NCI-H748 treated with DMSO at 0.1 percent for 48 hours (cell line): ENCODE measurements at places on chromosomes 4 and X.

DNA sequence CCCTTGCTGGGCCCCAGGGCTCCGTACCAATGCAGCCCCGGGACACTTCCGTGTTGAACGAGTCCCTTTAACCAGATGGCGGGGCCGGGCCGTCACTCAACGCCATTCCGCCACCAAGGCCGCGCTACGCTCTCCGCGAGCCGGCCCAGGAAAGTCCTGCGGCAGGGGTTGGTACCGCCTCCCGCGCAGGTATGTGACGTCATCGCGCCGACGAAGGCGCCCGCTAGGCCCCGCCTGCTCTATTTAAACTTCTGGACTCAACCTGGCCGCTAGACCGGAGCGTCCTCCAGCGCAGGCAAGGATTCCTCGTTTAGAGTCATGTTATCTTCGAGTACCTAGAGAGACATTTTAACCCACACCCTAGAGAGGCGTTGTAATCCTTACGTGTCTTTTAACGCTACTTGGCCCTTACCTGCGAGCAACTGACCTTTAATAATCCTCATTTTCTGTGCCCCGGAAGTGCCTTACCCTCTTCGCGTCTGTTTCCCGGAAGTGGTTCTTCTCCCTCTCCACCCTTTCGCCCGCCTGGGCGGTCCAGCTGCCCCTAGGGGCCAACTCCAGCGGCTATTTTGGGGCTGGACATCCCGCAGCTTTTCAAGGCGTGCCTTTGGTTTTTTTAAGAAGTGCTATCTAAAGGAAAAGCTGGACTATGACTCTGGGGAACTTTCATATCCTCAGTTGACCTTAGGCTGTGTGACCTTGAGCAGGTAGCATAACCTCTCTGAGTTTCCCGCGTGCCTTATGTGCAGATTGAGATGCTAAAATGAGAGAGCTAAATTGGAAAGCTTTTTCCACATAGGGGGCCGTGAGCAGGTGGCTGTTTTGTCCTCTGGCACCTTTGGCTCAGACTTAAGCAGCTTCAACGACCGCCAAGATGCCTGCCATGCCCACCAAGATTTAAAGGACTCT is at the start of gene PNPLA4:
Gene PNPLA4, minus strand, starts transcription at position 155 of the 909 bp plus-strand sequence. CDS start 1,294 bp downstream, outside the sequence.
- DNase-seq: no peak

GRCh38 chr4:99219072-99219471 is at the start of gene ADH6:
TSS of gene ADH6 (minus strand) at chr4:99219246. CDS start at chr4:99219152, 94 bp downstream.
- DNase-seq: no peak

GRCh38 chrX:41033299-41033698 is 51.9 kb upstream of the USP9X start:
- DNase-seq: no peak

GRCh38 chr4:134073711-134074110 is 127.9 kb downstream of the PABPC4L start:
- DNase-seq: no peak

DNA sequence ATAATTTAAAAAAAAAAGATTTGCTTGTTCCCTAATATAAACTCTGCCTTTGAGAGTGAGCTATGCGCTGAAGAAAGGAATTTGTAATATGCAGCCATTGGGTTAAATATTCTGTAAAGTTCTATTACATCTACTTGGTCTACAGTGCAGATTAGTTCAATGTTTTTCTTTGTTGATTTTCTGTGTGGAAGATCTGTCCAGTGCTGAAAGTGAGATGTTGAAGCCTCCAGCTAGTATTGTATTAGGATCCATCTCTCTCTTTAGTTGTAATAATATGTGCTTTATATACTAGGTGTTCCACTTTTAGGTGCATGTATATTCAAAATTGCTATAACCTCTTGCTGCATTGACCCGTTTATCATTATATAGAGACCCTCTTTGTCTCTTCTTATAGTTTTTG is 49.8 kb downstream of the MAGEE1 start:
- no peak for DNase-seq

GRCh38 chr4:26248647-26249046 is 72.2 kb upstream of the RBPJ start:
- peak; percentile 33 for DNase-seq

DNA sequence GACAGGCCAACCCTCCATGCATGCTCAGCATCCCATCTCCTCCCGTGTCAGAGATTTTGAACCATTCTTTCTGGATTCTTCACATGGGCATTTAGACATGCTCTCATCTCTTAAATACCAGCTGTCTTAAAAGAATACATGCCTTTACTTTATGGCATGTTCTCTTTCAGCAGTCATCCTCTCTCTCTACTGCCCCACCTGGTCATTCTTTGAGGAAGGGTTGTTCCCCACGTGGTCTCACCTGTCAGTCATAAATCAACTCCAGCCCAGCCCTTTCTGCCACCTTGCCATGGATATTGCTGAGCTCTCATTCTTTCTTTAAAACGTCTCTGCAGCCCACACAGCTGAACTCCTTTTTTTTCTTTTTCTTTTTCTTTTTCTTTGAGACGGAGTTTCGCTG is 111.3 kb downstream of the ARHGAP10 start:
- DNase-seq: no peak

- no peak for DNase-seq
Measured at GRCh38 chr4:110224142-110224541, 25.7 kb upstream of the ELOVL6 start.

DNA sequence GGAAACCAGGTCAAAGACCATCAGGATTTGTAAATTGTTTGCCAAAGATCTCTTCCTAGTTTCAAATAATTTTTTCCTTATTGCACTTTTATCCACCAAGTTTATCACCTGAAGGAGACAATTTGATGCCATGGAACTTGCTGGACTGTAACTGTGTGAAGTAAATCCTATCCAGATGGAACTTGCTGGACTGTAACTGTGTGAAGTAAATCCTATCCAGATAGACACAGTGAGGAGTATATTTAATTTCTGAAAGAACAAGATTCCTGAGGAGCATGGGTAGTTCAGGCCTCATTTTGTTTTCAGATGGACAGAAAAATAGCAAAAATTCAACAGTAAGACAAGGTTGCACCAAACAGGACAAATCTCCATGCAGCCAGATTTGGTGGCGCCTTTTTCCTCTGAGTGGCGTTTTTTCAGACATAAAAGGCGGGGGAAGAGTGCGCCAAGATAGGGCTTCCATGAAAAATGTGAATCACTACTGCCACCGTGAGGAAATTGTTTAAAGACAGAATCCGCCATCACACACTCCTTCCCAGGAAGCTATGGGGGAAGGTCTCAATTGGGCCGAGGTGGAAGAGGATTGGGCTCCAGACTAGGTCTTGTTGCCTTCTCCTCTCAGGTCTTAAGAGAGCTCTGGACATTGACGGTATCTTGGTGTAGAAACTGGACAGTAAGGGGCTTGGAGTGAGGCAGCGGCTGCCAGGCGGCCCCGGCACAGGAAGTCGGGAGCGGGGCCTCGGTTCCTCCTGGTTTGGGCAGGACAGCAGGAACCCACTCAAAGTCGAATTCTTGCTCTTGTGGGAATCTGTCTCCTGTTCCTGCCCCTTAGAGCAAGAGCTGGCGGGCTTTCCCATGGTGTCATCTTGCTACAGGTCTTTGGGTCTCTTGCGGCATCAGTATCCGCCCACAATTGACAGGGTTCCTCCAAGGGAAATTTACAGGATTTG is 234.7 kb downstream of the OR13H1 start:
- no peak for DNase-seq

GRCh38 chr4:46852800-46853199 is 56.2 kb downstream of the COX7B2 start:
- no peak for DNase-seq

DNA sequence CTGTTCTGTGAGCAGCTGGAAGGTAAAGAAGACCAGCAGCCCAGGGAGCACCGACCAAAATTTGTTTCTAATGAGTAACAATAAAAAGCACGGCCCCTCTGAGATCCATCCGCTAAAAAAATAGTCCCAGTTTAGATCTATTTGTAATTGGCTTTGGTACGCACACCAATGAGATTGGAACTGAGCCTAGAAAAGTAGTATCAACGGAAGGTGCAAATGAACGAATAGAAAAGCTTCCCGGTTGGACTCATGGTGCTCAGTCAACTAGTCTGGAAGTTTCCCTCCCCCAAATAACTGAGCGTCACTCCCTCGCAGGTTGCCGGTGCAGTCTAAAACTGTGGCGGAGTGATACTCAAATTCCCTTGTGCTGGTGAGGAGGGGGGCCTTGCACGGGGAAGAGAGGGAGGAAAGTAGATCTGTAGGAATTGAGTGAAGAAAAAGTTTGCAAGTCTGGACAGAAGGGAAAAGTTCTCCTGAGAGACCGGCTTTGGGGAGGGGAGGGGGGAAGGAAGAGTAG is at the start of gene COL4A5:
Gene COL4A5, plus strand, starts transcription at position 413 of the 517 bp plus-strand sequence. CDS start 288 bp downstream, outside the sequence.
- DNase-seq: peak; percentile 71

DNA sequence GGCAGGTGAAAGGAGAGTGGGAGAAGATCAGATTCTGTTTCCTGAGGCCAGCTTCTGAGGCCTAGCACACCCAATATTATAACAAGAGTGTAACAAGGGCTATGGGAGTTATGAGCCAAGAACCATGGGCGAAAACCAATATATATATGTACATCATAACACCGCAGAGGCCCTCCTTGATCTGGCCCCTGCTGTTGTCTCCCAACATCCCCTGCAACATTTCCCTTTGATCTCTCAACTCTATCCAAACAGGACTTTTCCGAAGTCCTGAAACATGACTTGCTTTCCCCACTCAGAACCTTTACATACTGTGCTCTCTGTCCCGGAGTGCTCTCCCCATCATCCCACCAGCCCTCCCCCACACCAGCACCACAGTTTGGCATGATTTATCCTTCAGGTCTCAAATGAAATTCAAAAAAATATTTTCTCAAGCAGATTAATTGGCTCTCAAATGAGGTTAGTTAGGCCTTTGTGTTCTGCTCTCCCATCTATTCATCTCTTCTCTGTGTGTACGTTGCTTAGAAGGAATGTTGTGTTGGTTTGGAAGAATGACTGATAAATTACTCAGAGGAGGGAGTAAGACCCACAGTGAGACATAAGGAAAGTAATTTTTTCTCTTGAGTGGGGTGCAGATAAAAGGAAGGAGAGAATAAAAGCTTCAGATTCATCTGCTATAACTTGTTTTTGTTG is 58.1 kb upstream of the SMIM10 start:
- DNase-seq: no peak

DNA sequence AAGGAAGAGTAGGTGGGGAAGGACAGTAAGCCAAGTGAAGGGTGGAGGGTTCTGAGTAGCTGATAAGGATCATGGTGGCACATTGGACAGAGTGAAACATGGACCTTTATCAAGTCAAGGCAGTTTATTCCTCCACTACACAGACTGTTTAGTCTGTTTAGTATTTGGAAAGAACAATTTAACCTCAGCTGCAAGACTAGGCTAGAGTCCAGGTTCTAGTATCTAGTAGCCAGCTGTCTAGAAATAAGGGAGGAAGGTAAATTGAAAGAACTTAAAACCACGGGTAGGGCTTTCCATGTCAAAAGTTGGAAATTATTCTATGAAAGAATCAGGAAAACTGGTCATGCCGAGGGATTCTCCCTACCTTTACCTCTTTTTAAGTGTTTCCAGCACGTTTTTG is 140.1 kb upstream of the MED14 start:
- DNase-seq: no peak

DNA sequence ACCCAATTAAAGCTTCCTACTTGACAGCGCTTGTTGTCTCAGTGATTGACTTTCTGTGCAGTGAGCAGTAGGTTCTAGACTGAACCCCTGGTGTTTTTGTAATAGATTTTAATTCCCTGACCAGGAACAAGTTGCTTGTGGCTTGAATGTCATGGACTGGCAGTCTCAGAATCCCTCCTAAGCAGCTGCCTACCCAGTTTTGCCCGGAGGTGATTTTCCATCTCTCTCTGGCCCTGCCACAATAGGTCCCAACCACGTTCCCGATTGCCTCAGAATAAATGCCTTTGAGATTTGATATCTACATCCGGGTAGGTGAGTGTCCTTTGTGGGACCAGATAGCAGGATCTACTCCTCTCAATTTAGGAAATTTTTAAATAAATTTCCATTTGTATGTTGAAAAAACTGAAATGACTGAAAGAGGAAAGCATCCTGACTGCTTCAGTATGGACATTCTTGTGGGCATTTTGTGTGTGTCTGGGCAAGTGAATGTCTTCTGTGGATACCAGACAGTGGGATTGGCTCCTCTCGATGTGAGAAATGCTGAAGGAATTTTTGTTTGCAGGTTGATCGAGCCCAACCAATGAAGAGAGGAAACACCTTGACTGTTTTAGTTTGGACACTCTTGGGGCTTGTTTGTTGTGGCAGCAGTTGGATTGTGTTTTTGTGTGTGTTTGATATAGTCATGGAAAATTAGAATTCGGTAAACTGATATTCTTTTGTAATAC is 1607.4 kb downstream of the C4orf33 start:
- no peak for DNase-seq

DNA sequence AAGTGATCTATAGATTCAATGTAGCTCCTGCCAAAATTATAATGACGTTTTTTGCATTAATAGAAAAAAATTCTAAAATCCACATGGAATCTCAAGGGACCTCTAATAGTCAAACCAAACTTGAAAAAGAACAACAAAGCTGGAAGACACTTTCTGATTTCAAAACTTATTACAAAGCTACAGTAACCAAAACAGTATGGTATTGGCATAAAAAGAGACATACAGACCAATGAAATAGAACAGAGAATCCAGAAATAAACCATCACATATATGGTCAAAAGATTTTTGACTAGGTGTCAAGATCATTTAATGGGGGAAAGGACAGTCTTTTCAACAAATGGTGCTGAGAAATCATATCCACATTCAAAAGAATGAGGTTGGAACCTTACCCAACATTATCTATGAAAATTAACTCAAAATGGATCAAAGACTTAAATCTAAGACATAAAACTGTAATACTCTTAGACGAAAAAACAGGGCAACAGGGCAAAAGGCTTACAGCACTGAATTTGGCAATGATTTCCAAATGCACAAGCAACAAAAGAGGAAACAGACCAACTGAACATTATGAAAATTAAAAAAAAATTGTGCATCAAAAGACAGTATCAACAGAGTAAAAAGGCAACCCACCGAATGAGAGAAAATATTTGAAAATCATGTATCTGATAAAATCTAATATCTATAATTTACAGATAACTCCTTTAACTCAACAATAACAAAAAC is 3.9 kb downstream of the FBXO8 start:
- DNase-seq: no peak

DNA sequence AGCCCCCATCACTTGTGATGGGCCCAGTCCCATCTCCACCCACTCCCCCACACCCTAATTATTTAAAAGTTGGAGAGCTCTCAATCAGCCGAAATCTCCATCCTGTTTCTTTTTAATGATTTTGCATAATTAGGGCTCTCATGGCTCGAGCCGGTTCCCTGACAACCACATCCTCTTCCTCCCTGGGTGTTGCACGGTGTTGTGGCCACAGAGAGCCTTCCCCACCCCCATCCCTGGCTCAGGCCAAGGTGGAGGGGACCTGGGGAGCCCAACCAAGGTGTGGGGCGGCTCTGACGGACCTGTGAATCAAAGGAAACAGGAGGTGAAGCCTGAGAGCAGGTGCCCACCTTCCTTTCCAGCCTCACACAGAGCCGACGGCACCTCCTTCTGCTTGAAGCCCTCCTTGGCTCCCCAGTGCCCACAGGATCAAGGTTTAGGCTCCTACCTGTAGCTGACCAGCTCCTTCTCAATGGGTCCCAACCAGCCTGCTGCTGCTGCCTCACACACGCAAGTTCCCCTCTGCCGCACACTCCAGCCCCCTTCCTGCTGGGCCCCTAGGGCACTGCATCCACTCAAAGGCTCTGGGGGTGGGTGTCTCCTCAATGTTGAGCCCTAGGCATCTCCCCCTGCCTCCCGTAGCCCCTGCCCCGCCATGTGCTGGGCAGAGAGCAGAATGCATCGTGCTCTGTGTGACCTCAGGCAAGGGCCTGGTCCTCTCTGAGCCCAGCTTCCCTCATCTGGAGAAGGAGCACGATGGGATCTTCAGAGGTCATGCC is 68.7 kb downstream of the WFS1 start:
- no peak for DNase-seq

- no peak for DNase-seq
Measured at GRCh38 chrX:20361890-20362262, 95.2 kb upstream of the RPS6KA3 start.
